Gastrocnemius medialis (tissue), 4 donors: ENCODE measurements at places on chromosomes 5 and 9.
A peak's percentile ranks its signal among the peaks of the same experiment; 100 is the strongest.

GRCh38 chr5:116013936-116014335 lies 18.3 kb upstream of the ARL14EPL start:
- no peak for DNase-seq

DNA sequence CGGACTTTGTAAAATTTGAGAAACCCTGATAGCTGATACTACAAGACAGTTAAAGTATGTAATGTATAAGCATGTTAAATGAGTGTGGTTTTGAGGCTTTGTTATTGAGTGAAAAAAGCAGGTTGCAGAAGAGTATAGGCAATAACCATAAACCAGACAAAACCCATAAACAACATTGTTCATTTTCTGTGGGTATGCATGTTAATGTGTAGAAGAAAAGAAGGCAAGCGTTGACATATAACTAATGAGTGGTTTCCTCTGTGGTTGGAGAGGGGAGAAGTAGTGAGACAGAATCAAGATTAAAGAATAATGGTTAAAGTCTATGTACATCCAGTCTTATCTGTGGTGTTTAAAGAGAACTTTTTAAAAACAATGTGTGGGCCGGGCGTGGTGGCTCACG lies 26.2 kb downstream of the RAD23B start:
- DNase-seq, result no peak

GRCh38 chr9:95124582-95125367 lies 192.7 kb downstream of the FANCC start:
- DNase-seq, result no peak

DNA sequence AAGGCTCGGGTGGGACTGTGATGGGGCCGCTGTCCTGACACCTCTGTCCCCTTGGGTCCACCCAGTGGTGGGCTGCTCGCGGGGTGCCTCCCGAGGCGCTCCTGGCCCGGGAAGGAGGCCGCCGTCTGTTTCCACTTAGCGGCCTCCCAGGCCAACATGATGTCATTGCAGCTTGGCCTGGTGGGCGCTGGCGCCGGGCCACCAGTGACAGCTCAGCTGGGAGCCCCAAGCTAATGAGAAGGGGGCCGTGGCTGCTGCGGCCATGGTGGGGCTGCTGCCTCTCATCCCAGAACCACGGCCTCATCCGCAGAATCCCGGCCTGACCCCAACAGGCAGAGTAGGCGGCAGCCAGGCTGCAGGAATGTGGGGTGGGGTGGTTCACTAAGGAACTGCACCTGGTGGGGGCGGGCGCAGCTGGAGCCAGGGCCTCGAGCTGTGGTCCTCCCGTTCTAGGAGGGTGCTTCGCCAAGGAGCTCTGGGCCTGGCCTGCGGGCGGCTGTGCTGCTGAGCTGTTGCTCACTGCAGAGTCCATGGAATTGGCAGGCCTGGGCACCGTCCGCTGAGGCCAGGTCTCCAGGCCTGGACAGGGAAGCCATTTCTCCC lies 123.5 kb upstream of the COL5A1 start:
- DNase-seq, result no peak

DNA sequence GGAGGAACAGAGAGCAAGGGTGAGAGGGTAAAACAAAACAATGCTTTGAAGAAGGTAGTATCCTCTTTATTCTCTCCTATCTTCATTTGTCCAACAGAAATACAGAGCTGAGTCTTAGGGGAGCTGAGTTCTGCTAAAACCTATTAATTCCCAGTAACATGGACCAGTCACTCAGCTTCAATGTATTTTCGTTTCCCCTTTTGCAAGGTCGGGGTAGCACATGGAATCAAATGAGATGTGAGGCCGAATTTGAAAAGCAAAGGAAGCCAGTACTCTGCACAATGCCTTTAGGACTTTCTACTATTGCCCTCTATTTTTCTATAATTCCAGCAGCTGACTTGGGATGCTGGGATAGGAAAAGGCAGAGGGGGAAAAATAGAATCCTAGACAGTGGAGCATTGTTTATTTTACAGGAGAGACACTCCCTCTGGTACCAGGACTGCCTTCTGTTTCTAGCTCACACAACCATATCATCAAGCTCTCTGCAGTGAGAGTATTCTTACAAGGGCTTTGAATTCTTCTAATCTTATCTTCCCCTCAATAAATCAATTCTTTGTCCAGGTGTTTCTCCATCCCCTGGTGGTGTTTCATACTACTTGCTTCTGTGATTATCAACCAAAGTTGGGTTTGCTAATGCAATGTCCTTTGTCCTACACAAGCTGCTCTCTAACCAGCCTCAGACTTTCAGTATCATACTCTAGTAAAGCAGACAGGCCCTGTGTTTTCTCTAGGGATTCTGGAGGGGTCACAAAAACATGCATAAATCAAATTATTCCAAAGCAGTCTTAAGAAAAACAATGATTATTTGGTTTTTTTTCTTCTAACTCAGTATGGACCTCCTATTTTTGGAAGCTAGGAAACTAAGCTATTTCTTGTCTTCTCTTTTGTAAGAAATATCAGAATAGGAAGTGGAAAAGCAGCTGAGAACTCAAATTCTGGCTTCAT lies 341.5 kb downstream of the OSTF1 start:
- DNase-seq, result no peak

- no peak for DNase-seq
Observed at GRCh38 chr9:73155377-73155776, 3.7 kb downstream of the ANXA1 start.

DNA sequence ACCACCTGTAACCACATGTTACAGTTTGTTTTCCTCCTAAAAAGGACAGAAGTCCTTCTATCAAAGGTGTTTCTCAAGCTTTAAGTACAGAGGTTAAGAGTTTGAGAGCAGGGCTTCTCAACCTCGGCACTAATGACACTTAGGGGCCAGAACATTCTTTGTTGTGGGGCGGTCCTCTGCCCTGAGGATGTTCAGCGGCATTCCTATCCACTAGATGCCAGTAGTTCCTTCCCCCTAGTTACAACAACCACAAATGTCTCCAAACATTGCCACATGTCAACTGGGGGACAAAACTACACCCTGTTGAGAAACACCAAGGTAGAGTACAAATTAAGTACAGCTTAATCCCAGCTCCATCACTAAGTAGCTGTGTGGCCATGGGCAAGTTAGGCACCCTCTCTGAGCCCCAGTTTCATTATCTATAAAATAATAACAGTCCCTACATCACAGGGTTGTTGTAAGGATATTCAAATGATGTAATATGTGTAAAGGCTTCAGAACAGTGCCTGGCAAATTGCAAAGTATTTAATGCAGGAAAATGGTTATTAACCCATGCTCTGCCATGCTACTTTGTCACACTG lies 44.6 kb downstream of the PIP5K1B start:
- DNase-seq, result no peak

DNA sequence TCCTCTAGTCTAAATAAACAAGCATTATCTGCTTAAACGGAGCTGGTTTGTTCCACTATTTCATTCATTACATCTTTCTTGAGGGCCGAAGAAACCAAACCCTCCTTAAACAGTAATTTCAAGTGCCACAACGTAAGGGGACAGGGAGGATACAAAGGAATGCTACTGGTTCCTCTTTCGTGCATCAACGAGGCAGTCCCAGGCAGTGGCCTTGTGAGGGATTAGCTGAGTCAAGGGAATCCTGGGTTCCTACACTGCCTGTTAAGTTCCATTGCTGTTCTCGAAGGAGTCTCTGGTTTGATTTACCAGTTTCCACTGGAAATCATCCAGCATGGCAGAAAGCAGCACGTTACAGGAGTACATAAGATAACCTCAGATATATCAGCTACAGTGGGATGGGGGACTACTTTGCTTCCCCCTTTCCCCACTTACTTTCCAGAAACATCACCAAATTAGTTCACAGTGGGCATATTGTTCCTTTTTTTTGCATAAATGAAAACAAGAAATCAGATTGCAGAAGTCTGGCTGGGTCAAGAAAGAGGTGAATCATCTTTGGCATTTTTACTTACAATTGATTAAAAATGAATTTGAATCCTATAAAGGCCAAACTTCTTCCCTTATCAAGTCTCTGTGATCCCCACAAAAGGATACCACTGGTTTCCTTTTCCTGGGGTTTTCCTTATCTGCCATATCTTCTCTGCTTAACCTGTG lies 2.5 kb upstream of the RANBP3L start:
- DNase-seq, result no peak

GRCh38 chr9:132192728-132193127 lies 30.9 kb downstream of the NTNG2 start:
- no peak for DNase-seq

DNA sequence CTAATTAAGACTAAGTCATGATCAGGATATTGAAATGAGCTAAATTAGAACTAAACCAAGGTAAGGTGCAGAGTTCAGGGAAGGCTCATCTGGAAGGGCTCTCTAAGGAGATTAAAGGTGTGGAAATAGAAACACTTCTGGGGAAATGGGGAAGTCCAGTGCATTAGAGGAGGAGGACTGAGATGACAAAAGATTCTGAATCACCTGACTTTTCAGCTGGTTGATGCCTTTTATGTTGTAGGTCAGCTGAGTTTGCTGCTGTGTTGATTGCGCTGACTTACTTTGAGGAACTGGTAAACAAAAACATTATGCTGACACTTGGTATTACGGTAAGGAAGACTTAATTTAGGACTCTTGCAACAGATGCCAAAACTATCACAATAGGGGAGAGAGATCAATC lies 23.8 kb downstream of the IFNA5 start:
- no peak for DNase-seq

DNA sequence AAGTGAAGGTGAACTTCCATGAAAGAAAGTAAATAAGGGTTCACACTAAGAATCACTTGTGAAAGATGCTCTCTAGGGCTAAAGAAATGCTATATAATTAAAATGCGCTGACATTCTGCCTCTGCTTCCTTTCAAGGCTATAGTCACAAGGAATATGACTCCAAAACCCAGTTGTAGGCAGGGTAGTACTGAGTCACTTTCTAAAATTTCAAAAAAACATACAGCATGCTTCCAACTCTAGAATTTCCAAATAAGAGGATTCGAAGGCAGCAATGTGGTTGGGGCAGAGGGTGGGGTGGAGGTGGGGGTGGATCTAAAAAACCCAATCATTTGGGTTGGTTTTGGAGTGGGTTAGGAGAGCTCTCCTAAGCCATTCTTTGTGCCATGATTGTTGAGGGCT lies 84.6 kb downstream of the HMHB1 start:
- DNase-seq, result no peak

GRCh38 chr9:2536511-2536910 lies 85.1 kb upstream of the VLDLR start:
- no peak for DNase-seq

- no peak for DNase-seq
Observed at GRCh38 chr9:93193388-93194220, 9.7 kb downstream of the WNK2 start.

DNA sequence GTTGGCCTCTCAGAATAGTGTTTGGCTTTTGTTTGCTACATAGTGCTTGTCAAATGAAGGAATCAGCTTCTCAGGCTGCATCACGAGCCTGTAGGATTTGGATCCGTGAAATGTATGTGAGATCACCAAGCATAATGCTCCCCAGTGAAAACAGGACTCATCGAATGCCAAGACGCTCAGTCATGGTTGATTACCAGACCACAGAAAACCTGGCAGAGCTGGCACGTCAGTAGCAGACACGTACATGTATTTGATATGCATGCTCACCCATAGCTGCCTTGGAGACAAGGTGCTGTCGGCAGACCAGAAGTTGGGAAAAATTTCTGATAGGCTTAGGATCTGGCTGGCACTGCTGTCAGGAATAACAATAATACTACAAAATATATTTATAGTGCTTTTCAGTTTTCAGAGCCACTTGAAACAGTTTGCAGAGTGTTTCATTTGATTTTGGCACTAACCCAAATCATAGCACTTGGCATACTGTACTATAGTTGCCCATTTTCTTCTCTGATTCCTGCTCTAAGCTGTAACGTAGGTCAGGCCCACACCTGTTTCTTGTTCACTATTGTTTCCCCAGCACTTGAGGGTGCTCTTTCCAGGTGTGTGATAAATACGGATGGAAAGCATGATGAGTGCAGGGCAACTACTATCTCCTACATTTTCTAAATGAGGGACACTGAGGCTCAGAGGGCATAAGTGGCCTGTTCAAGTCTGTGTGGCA lies 226.1 kb downstream of the NR3C1 start:
- DNase-seq, result peak; percentile 84
